ENCODE measurements at places on chromosomes 5 and 9.

- DNase-seq: no peak
Observed at GRCh38 chr9:107378006-107378405, 94.9 kb downstream of the RAD23B start.

GRCh38 chr5:52869391-52869790, 81.7 kb downstream of the ITGA1 start:
- DNase-seq: no peak

GRCh38 chr5:178839319-178839704, 20.4 kb upstream of the ZNF354B start:
- DNase-seq: peak; percentile 86

- DNase-seq: peak; percentile 53
Observed at GRCh38 chr9:70615464-70616138, 201.1 kb upstream of the KLF9 start.

DNA sequence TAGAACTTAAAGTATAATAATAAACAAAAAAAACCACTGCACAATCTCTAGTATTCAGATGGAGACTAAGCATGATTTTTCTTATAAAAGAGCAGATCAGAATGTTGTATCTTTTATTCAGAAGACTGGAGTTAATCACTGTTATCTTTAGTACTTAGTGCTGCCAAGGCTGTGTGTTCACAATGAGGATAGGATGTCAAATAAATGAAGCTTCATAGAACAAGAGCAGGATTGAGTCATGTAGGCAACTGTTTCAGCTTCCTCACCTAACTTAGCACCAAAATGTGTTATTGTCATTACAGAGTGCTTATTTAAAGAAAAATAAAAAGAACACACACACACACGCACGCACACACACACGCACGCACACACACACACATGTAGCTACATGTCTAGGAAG, 58.1 kb upstream of the CDKN2B start:
- no peak for DNase-seq

GRCh38 chr5:33975852-33976251, 8.6 kb downstream of the SLC45A2 start:
- DNase-seq: no peak

- DNase-seq: no peak
Observed at GRCh38 chr9:92774274-92774673, 9.6 kb upstream of the BICD2 start.

DNA sequence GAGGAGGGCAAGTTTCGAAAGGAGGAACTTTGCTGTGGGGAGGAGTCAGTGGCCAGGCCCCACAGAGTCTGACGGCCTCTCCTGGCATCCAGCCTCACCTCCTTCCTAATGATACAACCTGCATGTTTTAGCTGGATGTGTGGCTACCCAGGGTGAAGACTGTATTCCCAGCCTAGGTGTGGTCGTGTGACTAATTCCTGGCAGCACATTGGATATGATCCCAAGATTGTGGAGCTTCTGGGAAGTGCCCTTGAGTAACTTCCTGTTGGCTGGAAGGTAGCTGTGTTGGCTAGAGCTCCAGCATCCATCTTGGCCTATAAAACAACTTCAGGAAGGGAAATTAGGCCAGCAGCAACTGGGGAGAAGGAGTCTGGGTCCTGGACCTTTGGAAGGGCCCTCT, 19.0 kb upstream of the LPCAT1 start:
- DNase-seq: no peak

DNA sequence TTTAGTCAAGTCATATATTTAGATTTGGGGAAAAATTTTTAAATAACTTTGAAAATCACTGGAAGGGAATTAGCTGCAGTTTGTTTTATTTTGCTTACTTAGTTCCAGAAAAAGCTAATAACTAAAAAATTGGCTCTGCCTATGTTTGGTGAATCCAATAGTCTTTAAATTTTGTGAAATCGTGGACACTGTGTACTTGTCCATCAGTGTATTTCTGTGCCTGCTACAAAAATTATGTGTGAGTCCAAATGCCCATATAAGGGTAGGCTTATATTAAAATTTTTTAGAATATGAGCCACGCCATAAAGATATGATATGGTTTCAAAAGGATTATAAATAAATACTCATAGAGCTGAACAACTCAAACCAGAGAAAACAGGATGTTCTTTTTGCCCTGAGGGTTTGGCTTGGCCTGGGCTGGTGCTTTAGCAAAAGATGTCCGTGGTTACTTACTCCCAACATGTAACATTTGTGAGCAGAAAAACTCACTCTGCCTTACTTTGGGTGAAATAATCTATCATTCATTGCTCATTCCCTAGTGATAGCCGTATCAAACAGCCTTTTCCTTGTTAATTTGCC, 133.2 kb upstream of the PRLR start:
- DNase-seq: no peak

GRCh38 chr9:136220017-136220729, 15.2 kb upstream of the LHX3 start:
- DNase-seq: no peak

DNA sequence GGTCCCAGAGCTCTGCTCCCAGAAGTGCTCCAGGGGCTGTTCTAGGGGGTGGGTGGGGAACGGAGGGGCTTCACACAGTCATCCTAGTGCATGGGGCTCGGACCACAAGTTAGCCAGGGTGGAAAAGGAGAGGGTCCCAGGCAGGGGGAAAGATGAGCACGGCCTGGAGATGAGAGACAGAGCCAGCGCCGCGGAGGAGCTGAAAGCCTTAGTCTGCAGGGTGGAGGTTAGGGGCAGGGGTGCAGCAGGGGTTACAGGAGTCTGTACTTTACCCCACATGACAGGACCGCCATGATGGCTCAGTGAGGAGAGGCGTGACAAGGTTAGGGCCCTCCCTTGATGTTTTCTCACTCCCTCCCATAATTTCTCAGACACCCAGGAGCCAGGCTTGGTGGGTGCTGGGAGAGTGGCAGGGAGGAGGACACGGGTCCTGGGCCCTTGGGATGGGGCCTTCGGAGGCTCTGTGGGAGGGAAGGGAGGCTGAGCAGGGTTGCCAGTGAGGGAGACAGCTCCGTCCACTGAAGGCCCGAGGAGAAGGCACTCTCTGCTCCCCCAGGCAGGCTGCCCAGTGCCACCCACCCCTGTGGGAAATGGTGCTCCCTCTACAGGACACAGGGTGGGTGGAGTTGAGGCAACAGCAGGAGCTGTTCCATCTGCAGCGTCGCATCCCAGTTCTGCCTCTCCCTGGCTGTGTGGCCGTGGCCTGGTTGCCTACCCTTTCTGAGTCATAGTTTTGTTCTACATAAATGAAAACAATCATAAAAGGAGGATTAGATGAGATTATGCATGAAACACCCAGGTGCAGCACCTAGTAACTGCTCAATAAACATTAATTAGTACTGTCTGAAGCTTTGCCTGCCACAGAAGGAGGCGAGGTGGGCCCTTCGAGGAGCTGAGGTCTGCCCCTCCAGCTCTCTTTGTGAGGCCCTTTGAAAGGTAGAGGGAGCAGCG, 66.2 kb downstream of the NDST1 start:
- DNase-seq: no peak

- DNase-seq: no peak
Observed at GRCh38 chr9:25427290-25427689, 251.0 kb downstream of the TUSC1 start.

DNA sequence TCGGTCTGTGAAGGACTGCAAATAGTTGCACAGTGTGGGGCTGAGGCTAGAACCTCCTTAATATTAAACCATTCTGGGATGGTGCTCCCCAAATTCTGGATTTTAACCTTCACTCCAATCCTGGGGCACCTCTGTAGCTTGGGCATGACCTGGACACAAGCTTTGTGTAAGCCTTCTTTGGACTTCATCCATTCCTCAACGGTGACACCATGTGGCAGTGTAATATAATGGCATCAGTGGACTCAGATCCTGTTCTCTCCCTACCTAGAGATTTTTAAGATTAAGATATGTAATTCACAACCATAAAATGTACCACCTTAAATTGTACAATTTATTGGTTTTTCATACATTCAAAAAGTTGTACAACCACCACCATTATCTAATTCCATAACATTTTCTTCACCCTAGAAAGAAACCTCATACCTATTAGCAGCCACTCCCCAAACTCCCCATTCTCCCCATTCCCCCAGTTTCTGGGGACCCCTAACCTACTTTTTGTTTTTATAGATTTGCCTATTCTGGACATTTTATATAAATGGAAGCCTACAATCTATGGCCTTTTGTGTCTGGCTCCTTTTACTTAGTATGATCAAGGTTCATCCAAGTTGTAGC, 4.8 kb upstream of the PLGRKT start:
- peak; percentile 28 for DNase-seq

DNA sequence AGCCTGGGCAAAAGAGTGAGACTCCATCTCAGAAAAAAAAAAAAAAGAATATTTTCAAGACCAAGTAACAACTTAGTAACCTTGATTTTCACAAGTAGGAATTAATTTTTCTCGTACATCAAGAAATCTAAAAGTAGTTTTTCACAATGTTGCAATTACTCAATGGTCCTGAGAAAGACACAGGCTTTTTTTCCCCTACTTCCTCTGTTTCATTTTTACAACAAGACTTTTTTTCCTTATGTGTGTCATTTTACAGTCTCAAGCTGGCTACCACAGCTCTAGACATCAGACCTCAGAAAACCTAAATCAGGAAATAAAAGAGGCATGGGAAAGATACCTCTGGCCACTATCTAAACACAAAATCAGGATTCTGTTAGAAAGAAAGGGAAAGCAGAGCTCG, 45.9 kb downstream of the WDR36 start:
- DNase-seq: no peak

DNA sequence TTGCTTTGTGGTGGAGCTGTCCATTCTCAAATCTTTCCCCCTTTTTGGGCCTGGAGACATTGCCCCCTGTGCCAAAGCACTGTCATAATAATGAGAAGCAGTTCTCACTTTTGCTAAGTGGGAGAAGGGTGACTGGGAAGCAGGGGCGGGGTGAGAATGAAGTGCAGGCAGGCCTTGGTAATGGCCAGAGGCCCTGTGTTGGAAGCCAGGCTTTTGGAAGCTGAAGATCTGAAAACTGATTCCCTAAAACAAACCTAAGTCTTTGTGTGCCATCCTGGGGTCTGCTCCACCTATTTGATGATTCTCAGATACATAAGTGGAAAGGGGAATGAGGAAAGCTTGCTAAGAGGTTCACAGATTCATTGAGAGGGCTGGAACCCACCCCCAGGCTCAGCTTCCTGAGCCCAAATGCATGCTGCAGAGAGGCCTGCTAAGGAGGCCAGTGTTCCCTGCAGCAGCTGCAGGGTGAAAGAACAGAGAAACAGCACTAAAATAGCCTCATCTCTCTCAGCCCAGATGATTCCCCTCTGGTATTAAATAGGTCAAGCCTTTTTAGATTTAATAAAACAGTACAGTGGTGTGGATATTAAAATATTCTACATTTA, 75.0 kb downstream of the NSG2 start:
- no peak for DNase-seq

DNA sequence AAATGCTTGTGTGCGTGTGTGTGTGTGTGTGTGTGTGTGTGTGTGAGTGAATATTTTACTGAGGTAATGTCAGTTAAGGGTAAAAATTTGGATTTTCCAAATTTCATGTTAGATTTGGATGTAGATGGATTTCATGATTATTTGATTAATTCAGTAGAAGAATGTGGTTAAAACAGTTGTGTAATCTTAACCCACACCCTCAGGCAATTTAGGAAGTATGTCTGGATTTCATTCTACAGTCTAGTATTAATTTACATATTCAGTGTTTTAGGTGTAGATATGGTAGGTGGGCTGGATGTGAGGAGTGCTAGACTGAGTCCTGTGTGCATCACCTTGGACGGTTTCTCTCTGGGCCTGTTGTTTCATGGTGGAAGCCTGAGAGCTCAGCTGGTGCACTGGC, 99.1 kb upstream of the CKMT2 start:
- DNase-seq: no peak

DNA sequence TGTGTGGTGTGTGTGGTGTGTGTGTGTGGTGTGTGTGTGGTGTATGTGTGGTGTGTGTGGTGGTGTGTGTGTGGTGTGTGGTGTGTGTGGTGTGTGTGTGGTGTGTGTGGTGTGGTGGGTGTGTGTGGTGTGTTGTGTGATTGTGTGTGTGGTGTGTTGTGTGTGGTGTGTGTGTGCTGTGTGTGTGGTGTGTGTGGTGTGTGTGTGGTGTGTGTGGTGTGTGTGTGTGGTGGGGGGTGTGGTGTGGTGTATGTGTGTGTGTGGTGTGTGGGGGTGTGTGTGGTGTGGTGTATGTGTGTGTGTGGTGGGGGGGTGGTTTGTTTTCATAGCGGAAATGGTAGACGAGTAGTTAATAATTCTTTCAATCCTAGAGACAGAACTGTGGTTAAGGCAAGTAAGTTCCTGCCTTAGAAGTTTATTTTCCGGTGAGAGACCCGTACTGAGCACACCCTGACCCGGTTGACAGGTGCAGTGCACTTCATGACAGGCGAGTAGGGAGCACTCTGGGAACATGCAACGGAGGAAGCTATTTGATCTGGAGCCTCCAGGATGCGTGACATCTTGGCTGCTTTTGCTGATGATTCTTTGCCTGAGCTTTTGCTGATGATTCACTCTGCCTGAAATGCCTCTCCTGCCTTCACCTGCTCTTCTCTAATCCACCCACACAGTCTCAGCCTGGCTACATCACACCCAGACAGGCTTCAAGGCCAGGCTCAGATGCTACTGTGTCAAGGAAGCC, 21.7 kb upstream of the FAT2 start:
- DNase-seq: no peak

DNA sequence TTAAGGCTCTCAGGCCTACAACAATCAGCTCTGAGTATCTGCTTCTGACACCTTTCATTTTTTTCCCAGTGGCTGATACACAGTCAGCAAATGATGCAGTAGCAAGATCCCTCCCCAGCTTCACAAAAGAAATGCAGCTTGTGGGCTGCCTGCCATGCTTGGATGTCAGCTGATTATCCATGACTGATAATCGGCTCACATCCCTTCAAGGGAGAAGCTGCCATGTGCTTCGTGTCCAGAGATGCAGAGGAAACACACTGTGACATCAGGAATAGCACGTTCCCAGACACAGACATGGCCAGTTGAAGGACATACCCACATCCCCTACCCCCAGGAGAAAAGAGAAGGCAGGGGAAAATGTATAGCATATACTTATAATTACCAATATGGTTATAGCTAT, 27.9 kb downstream of the TMEM215 start:
- no peak for DNase-seq

DNA sequence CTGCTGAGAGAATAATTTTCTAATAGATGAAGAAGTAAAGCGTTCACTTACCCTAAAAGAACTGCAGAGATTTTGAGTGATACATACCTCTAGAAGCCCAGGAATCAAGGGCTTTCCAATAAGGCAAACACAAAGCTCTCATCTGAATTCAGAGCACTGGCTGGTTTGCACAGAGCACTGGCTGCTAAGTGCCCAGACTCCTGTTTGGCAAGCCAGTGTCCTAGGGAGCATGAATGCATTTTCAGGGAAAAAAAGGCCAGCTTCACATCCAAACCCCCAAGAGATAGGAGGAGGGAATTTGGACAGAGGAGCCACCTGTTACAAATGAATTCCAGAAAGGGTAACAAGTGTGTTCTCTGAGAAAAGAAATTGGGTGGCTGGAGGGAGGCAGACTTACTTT, 65.3 kb downstream of the ARSB start:
- no peak for DNase-seq

GRCh38 chr5:179223528-179223927, 121.7 kb downstream of the ADAMTS2 start:
- no peak for DNase-seq

Data from SK-N-DZ (cell line).